ENCODE measurements at places on chromosomes 2 and 18.

DNA sequence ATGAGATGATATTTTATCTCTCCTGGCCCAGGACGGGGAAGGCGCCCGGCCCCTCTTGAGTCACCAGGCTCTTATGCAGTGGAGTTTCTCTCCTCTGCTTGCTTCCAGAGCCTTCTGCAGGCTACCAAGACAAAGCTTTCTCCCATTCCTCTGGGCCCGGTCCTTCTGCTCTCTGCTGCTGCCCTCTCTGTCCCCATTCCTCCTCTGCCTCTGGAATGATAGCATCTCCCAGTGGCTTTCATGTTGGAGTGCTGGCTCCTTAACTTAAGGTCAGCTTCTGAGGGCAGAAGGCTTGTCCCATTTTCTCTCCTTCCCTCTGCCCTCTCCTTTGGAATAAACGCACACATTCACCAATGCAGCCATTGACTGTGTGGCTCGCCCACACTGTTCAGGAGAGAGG lies 86.2 kb downstream of the SDC1 start:
- no peak for DNase-seq

GRCh38 chr2:17495590-17495989 lies 22.6 kb downstream of the RAD51AP2 start:
- no peak for DNase-seq

- DNase-seq, result peak; percentile 63
These were observed 1.6 kb downstream of the SPRED2 start for GRCh38 chr2:65430603-65431420.

GRCh38 chr2:140247451-140248195 lies 1467.4 kb upstream of the NXPH2 start:
- DNase-seq, result no peak

GRCh38 chr2:148244593-148245292 lies 223.9 kb downstream of the MBD5 start:
- no peak for DNase-seq

DNA sequence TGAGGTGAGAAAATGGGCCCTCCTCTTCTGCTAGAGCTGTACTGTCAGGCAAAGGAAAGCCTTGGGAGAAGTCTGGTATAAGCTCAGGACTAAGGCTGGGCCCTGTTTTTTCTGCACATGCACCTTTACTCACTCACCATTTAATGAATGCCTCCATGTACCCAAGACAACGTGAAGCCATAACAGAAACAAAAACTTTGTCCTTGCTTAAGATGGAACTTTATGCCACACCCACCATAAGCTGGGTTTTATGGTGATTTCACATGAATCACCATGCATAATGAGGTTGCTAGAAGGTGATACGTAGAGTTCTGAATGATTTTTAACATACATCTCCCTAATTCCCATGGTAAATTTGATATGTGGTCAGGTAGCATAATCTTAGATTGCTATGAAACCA lies 63.7 kb upstream of the CYP26B1 start:
- DNase-seq, result no peak

DNA sequence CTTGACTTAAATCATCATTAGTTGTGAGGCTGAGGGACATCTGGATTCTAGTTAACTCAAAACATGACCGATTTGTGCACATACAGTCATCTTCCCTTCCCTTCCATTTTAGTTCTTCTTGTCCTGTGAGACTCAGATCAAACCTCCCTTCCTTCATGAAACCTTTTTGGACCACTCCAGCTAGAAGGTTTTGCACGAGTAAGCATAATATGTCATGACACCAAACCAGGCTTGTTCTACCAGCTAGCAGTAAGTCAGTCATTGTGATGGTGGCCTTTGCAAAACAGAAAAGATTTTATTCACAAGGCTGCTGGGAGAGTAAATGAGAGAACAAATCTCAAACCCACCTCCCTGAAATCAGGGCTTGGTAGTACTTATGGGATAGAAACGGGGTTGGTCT lies 14.3 kb downstream of the PPP1R1C start:
- no peak for DNase-seq

DNA sequence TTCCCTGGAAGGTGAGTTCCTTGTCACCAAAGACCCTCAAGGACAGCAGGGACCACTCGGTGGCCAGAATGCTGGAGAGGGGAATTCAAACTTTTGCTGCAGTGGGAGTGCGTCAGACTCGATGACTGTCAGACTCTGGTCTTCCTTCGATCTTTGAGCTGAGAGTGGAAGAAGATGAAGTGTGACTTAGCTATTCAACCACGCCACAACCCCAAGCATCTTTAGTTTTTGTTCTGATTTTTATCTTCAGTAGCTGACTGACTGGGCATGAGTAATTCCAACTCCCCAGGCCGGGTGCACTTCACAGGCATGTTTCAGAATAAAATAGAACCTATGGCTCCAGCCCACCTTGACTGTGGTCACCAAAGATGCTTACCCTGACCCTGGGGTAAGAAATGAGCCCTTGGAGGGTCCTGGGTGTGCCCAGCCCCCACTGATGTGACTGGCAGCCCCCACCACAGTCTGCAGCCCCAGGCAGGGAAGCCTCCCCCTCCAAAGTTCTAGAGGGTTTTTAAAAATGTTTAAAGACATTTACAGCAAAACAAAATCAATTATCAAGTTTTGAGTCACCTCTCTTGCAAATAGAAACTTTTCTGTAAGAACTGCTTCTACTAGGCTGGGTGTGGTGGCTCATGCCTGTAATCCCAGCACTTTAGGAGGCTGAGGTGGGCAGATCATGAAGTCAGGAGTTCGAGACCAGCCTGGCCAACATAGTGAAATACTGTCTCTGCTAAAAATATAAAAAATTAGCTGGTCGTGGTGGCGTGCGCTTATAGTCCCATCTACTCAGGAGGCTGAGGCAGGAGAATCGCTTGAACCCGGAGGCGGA lies 24.9 kb upstream of the YWHAQ start:
- DNase-seq, result peak; percentile 42

DNA sequence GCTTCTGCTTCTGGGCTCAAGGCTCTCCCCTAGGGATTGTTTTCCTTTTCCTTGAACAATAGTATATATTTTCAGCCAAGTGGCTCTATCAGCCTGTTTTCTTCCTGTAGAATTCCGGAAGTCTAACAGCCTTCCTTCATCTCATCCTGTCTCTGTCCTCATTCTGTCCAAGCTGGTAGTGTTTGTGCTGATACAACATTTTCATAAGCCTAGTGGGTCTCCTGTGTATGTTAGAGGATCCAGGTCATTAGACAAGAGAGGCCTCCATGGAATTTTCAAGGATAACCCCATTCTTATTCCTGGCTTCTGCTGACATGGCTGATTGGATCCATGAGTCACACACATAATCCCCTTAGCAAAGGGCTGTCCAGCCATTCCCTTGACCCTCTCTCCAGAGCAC lies 467.6 kb downstream of the PTPRM start:
- no peak for DNase-seq

- DNase-seq, result no peak
These were observed 330.3 kb upstream of the FIGN start for GRCh38 chr2:164066095-164066494.

GRCh38 chr18:70031221-70031620 lies 83.5 kb upstream of the CD226 start:
- DNase-seq, result no peak

GRCh38 chr2:126635281-126635680 lies 20.7 kb upstream of the GYPC start:
- no peak for DNase-seq

DNA sequence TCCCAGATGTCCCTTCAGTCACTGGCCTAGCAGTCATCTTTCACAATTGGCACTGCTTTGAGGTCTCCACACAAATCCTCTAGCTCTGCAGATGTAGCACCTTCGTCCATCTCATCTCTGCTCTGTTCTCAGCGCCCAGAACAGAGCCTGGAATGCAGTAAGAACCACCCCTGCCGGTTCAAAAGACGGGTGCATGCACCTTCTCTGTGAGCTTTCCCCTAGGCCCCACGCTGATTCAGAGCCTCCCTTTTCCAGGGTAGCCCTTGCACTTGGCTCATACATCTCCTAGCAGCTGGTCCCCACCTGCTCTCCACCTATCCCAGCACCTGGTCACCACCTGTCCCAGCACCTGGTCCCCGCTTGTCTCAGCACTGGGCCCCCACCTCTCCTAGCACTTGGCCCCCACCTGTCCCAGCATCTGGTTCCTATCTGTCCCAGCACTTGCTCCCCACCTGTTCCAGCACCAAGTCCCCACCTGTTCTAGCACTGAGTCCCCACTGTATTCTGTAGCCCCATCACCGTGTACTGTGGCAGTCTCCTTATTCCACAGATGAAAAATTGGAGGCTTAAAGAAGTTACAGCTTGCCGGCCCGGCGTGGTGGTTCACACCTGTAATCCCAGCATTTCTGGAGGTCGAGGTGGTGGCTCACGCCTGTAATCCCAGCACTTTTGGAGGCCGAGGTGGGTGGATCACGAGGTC lies 4.7 kb upstream of the KCNF1 start:
- DNase-seq, result no peak

GRCh38 chr2:33644215-33644614 lies 45.1 kb upstream of the FAM98A start:
- no peak for DNase-seq

GRCh38 chr2:7847321-7847720 lies 834.5 kb upstream of the ID2 start:
- no peak for DNase-seq

DNA sequence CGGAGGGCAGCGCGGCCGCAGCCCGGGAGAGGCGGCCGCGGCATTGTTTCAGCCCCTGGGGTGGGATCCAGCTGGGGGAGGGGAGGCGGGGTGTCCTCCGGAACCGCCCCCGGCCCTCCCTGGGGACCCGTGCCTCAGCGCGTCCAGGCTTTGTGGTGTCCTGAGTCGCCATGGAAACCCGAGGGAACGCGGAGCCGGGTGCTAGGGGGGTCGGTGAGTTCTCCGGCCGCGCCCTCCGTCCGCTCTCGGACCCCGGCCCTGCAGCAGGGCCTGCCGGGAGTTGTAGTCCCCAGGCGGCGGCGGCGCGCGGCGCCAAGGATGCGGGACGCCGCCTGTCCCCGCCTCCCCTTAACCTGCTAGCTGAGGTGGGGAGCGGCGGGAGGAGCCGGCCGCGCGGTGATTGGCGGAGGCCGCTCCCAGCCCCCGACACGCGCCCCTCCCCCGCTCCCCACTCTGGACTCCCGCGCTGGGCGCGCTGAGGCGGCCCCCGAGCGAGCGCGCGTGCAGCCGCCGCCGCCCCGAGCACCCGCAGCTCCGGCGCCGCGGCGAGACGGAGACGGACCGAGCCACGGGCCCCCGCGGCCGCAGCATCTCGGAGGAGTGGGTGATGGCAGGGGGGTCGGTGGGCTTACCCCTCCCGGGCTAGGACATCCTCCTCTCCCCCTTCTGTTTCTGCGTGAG lies at the start of gene DPYSL5:
Gene DPYSL5, plus strand, starts transcription at position 478 of the 681 bp plus-strand sequence. CDS start 50,368 bp downstream, outside the sequence.
- peak; percentile 35 for DNase-seq

DNA sequence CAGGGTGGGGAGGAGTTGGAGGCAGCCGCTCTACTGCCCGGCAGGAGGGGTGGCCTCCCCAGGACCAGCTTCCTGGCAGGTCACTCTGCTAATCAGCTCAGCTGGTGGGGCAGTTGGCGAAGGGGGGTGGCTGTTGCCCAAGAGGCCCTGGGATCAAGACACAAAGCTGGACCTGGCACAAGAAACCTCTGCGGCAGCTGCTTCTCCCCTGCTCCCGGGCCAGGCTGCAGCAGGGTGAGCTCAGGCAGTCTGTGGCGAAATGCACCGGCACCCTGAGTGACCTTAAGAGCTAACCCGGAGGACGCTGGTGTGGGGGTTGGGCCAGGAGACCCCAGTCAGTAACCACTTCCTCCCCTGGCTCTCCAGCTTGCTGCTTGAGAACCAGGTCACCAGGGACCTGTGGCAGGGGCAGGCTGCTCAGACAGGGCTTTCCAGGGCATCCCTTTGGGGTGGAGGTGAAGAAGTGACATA lies 31.1 kb downstream of the TOGARAM2 start:
- peak; percentile 51 for DNase-seq

DNA sequence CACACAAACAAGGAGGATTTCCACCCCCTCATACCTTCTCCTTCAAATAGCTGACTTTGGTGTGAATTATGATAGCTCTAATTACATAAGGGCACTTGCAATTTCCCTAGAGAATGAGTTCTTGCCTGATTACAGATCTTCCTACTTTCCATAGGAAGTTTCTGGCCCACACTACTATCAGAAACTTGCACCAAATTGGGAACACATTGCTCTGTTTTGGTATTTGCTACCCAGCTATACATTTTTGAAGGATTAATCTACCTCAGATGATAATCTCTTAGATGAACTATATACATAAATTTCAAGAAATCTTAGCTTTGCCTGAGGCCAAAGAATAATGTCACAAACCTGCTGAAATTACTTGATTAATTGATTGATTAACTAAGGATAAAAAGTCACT lies 4.9 kb downstream of the DCC start:
- no peak for DNase-seq

- no peak for DNase-seq
These were observed 68.1 kb upstream of the KLHL14 start for GRCh38 chr18:32840962-32841361.

GRCh38 chr2:118053681-118054080 lies 34.6 kb upstream of the INSIG2 start:
- no peak for DNase-seq

GRCh38 chr2:120243211-120243610 lies 9.4 kb upstream of the RALB start:
- no peak for DNase-seq

DNA sequence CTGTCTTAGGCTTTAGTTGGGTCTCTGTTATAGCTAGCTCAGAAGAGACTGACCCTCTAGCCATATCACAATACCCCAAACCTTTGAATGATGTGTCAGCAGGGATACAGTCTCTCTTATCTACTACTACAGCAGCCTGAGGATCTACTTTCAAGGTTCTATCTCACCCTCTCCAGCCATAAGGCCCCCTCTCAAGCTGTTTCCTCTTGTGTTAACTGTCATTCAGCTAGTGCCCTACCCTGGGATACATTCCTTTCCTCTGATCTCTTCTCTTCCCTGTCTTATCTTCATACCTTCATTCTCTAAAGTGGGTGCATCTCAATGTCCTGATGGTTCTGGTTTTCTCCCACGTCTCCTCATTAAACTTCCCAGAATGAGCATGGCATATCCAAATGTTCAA lies 434.7 kb downstream of the NRXN1 start:
- DNase-seq, result no peak

- DNase-seq, result no peak
These were observed 963.0 kb downstream of the TDRD15 start for GRCh38 chr2:22086726-22087125.

GRCh38 chr2:3728104-3729054 lies 25.0 kb downstream of the DCDC2C start:
- DNase-seq, result no peak
